ENCODE measurements at places on chromosomes 2 and 18.

DNA sequence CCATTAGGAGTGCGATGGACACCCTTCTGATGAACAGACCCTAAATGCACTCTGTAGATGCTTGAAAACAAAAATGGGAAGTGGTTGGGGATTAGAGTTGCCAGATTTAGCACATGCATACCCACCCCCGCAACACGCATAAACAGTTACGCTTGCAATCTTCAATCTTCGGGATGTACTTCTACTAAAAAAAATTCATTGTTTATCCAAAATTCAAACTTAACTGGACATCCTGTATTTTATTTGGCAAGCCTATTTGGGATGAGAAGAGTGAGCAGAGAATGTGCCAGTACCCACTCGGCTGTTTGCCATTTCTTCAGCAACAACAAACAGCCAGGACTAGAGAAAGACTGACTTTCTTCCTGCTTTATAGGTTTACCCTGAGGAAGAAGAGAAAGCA, 18.4 kb downstream of the KIAA2012 start:
- DNase-seq, result no peak

GRCh38 chr2:42844366-42844765, 52.0 kb upstream of the HAAO start:
- no peak for DNase-seq

GRCh38 chr2:210481601-210482175, 5.1 kb upstream of the LANCL1 start:
- no peak for DNase-seq

DNA sequence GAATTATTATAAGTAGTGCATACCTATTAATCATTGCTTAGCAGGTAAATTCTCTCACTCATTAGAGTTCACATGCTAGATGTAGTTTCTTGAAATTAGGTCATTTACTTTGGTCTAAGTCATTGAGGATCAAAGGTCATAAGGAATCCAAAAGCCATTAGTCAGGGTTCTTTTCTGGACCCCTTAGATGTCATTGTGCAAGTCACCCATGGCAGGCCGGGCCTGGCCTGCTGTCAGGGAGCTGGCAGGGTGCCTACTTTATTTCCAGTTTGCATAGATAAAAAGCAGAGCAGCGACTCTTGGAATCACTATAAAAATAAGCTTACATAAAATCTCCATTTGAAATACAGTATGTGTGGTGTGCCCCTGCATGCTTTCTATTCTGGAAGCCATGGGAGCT, 91.3 kb downstream of the MEIS1 start:
- DNase-seq, result no peak

- no peak for DNase-seq
Observed at GRCh38 chr2:186771850-186772463, 77.0 kb downstream of the ZSWIM2 start.

DNA sequence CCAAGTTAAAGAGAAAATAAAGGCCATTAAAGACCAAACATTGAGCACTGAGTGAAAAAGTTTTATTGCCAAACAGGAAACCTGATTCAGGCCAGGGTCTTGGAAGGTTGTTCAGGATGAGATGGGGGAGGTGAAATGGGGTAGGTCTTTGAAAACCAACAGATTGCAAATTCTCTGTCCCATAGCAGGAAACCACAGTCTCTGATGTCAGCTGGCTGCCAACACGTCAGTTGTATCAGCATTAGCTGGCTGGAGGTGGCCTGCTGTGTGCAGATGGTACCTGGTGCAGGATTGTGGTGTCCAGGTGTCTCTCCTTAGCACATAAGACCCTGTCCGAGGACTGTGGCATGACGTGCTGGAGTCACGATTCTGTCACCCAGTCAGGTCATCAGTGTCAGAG, 106.3 kb downstream of the MSH2 start:
- no peak for DNase-seq

GRCh38 chr2:204967199-204967960, 422.1 kb downstream of the PARD3B start:
- no peak for DNase-seq

- DNase-seq, result no peak
Observed at GRCh38 chr2:233501198-233502076, 65.1 kb downstream of the USP40 start.

- DNase-seq, result no peak
Observed at GRCh38 chr2:237859533-237860272, at the start of gene RAMP1. Gene RAMP1 (plus strand): TSS chr2:237859623. CDS start chr2:237859676, 53 bp downstream.

- no peak for DNase-seq
Observed at GRCh38 chr2:121490584-121491133, 40.0 kb upstream of the RNU4ATAC start.

DNA sequence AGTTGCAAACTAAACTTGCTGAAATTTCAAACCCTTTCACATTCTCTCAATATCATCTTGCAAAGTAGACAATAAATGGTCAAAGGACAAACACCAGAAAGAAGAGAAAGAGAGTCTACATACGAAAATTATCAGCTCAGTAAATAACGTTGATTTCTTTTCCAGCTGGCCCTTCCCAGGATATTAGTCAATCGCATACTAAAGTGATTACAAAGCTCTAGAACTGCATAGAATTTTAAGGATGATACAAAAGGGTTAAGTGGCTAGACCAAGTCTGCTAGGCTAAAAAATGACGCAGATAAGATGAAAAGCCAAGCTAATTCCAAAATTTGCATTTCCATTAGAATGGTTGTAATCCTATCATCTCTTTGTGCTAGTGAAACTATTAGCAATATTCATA, 405.7 kb downstream of the FBXO15 start:
- DNase-seq, result no peak

GRCh38 chr2:196040218-196040617, 28.4 kb downstream of the DNAH7 start:
- DNase-seq, result no peak

GRCh38 chr2:149653831-149654445, 66.4 kb upstream of the MMADHC start:
- no peak for DNase-seq
